ENCODE measurements at places on chromosomes 2 and 18. TPM values are rescaled to one million over a fixed set of nuclear protein-coding genes. Genes with fewer than 3 reads are reported as not detected.

- no peaks in the 10 kb centered on the region for H3K4me1 ChIP-seq
- DNase-seq, result no peak
- H3K27ac ChIP-seq, result no peak overlapping the region
- no peaks in the 10 kb centered on the region for H3K36me3 ChIP-seq
- H3K27me3 ChIP-seq, result peaks cover 2% of the 10 kb centered on the region
These were observed 262.0 kb upstream of the RASGRP3 start for GRCh38 chr2:33214436-33214835.

DNA sequence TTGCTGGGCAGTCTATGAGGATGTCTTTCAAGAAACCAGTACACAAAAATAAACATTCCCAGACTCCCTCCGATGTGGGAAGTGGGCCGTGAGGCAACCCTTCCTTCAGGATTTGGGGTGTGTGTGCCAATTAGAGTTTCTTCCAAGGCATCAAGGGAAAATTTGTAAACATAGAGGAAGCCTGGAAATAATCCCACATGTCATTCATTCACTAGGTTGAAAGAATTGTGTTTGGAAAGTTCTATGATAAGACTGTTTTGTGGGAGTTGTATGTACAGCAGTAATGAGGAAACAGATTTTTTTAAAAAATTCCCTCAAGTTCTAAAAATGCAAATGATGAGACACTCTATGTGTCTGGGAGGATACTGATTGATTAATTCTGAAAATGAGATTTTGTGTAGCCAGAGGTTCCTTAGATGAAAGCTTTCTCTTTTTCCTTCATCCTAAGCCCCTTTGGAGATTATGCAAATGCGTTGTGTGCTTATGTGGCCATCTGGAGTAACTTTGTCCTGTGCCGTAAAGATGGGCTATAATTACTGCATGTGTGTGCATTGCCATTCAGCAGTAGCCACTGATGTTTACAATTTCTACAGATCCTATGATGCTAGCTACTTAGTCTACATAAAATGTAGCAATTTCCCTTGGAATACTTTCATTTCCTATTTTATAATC, 107.8 kb upstream of the TPO start:
- no peak overlapping the region for H3K27ac ChIP-seq
- H3K27me3 ChIP-seq, result no peaks in the 10 kb centered on the region
- H3K36me3 ChIP-seq, result no peaks in the 10 kb centered on the region
- DNase-seq, result no peak
- no peak overlapping the region for H3K4me3 ChIP-seq
- no peaks in the 10 kb centered on the region for H3K4me1 ChIP-seq

DNA sequence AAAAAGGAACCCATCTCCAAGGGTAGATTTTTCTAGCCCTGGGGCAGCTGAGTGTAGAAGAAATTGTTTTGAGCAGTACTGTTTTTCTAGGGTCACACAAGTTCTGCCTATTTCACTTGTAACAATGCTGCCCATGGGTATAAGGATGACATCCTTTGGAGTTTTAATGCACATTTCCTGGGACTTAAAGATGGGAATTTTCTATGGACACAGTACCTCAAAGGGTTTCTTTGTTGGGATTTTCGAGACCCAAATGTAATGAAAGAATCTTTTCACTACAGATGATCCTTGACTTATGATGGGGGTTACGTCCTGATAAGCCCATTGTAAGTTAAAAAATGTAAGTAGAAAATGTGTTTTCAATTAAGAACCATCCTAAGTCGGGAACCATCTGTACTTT, 31.8 kb downstream of the CDC42EP3 start:
- H3K36me3 ChIP-seq, result peaks cover 3% of the 10 kb centered on the region
- peaks cover 23% of the 10 kb centered on the region for H3K4me1 ChIP-seq
- H3K27ac ChIP-seq, result no peak overlapping the region
- no peak overlapping the region for H3K4me3 ChIP-seq
- no peaks in the 10 kb centered on the region for H3K27me3 ChIP-seq

GRCh38 chr2:216540920-216541319, 42.3 kb downstream of the RPL37A start:
- no peaks in the 10 kb centered on the region for H3K36me3 ChIP-seq
- H3K27me3 ChIP-seq, result no peaks in the 10 kb centered on the region
- H3K27ac ChIP-seq, result no peak overlapping the region
- H3K4me3 ChIP-seq, result no peak overlapping the region
- H3K4me1 ChIP-seq, result peaks cover 13% of the 10 kb centered on the region
- DNase-seq, result no peak

DNA sequence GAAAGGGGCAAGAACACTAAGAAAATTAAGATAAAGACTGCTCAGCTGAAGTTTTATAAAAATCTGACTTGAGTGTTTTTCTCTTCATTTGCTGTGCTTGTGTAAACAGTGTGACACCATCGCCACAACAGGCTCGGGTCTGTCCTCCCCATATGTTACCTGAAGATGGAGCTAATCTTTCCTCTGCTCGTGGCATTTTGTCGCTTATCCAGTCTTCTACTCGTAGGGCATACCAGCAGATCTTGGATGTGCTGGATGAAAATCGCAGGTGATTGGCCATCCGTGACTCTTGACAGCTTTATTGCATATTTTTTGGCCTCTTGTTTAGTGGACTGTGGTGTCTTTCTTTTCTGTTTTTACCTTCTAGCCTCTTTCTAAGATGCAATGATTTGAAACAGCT, 22.1 kb downstream of the MFF start:
- no peak overlapping the region for H3K4me3 ChIP-seq
- no peak for DNase-seq
- H3K4me1 ChIP-seq, result no peaks in the 10 kb centered on the region
- no peaks in the 10 kb centered on the region for H3K27me3 ChIP-seq

GRCh38 chr2:45119855-45120254, 110.6 kb upstream of the SIX2 start:
- no peak overlapping the region for H3K27ac ChIP-seq
- no peaks in the 10 kb centered on the region for H3K4me1 ChIP-seq
- H3K4me3 ChIP-seq, result no peak overlapping the region

DNA sequence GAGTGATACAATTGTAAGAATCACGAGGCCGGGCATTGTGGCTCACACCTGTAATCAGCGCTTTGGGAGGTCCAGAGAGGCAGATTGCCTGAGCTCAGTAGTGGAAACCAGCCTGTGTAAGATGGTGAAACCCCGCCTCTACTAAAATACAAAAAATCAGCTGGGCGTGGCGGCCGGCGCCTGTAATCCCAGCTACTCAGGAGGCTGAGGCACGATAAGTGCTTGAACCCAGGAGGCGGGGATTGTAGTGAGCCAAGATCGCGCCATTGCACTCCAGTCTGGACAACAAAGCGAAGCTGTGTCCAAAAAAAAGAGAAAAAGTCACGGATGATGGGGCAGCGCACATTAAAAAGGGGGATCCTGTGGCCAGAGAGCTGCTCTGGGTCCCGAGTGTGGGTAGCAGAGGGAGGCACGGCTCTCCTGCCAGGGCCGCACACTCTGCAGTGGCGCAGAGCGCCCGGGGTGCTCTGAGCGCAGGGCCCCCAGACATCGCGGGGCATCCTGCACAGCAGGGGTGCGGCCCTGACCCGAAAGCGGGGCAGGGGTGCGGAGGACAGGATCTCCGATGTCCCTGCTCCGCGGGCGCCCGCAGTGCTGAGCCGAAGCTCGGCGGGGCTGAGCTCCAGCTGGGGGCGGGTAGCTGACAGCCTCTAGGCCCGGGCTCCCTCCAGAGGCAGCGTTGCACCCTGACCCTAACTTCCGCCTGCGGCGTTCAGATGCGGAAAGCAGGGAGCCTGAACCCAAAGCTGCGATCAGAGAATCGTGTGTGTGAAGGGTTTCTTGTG, 30.4 kb upstream of the RAB6D start:
- no peak for DNase-seq
- no peaks in the 10 kb centered on the region for H3K27me3 ChIP-seq
- no peak overlapping the region for H3K4me3 ChIP-seq
- H3K36me3 ChIP-seq, result no peaks in the 10 kb centered on the region

DNA sequence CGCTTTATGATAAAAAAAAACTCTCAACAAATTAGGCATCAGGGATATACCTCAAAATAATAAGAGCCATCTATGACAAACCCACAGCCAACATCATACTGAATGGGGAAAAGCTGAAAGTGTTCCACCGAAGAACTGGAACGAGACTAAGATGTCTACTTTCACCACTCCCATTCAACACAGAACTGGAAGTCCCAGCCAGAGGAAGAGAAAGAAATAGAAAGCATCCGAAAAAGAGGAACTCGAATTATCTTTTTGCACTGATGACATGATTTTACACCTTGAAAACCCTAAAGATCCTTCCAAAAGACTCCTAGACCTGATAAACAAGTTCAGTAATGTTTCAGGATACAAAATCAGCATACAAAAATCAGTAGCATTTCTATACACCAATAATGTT, 121.6 kb downstream of the ZRANB3 start:
- H3K4me1 ChIP-seq, result no peaks in the 10 kb centered on the region
- peak overlapping the region; percentile 24 for H3K4me3 ChIP-seq
- no peaks in the 10 kb centered on the region for H3K27me3 ChIP-seq
- no peak overlapping the region for H3K27ac ChIP-seq
- H3K36me3 ChIP-seq, result no peaks in the 10 kb centered on the region

DNA sequence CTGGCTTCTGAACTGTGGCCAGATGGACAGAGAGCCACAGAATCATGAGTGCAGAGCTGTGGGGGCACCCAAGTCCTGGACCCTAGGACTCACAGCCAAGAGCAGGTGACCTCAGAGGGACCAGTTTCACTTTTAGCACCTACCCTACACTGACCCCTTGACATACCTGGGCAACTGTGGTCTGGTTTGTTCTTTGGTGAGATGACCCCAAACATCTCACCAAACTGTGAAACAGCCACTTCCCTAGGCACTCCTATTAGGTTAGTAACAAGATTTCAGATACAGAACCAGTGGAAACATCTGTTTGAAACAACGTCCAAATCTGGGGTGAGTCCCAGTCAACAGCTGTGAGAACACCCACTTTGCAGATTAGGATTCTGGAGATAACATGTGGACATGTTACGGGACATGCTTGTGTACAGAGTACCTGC, 1.9 kb upstream of the ZFP36L2 start:
- H3K27ac ChIP-seq, result peak overlapping the region; percentile 89
- H3K4me3 ChIP-seq, result peak overlapping the region; percentile 84
- H3K36me3 ChIP-seq, result peaks cover 3% of the 10 kb centered on the region

DNA sequence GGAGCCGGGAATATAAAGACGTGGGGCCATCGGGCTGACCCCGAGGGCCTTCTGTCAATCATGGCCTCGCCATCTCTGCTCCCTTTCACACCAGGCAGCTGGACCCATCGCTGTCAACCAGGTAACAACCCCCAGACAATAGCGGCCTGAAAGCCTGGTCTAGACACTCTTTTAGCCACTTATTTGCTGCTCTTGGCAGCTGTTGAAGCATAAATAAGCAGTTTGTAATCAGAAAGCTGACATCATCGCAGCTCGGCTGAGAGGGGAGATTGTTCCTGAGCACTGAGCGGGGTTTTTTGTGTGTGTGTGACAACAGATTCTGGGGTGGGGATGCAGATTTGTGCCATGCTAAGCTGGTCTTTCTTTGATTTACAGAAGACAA, 423.6 kb upstream of the POU3F3 start:
- no peak for DNase-seq
- no peak overlapping the region for H3K27ac ChIP-seq
- H3K36me3 ChIP-seq, result no peaks in the 10 kb centered on the region
- H3K27me3 ChIP-seq, result no peaks in the 10 kb centered on the region
- no peak overlapping the region for H3K4me3 ChIP-seq

GRCh38 chr2:197889041-197889440, 84.6 kb downstream of the PLCL1 start:
- H3K27ac ChIP-seq, result peak overlapping the region; percentile 27
- peaks cover 4% of the 10 kb centered on the region for H3K4me1 ChIP-seq
- no peak overlapping the region for H3K4me3 ChIP-seq
- no peaks in the 10 kb centered on the region for H3K27me3 ChIP-seq

GRCh38 chr2:65212619-65213018, 15.0 kb upstream of the ACTR2 start:
- no peak overlapping the region for H3K4me3 ChIP-seq
- no peaks in the 10 kb centered on the region for H3K27me3 ChIP-seq
- H3K36me3 ChIP-seq, result no peaks in the 10 kb centered on the region
- H3K27ac ChIP-seq, result no peak overlapping the region
- no peak for DNase-seq

- H3K27ac ChIP-seq, result no peak overlapping the region
- no peaks in the 10 kb centered on the region for H3K4me1 ChIP-seq
- DNase-seq, result no peak
- no peaks in the 10 kb centered on the region for H3K36me3 ChIP-seq
These were observed 17.7 kb downstream of the ROCK2 start for GRCh38 chr2:11326677-11327211.

DNA sequence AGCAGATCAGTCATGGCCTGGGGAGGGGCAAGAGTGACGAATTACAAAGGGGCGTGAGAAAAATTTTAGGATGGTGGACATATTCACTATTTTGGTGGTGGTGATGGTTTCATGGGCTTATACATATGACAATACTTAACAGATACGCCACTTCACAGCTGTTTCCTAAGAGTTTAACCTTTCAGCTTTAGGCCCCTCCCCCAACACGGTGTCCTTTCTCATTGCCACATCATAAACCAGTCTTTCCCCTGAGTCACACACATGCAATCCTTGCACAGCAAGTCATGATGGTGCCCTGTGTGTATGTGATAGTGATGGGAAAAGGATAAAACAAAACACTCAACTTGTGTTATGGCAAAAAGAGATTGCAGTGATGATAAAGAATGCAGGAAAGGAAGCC, 47.6 kb upstream of the IL1R1 start:
- H3K4me1 ChIP-seq, result no peaks in the 10 kb centered on the region
- H3K27me3 ChIP-seq, result no peaks in the 10 kb centered on the region
- DNase-seq, result no peak

Gene TRIM43
- not detected for total RNA-seq

Gene RAMP1
- not detected for total RNA-seq

Gene IMPA2
- total RNA-seq, result 15.1 TPM

Gene SIX3
- total RNA-seq, result 0.26 TPM

Gene DNER
- not detected for total RNA-seq

Gene SPHKAP
- not detected for total RNA-seq

Gene ZBTB7C
- total RNA-seq, result not detected

Gene SLC9A4
- total RNA-seq, result 0.05 TPM

Gene GRP
- not detected for total RNA-seq

Gene PDE1A
- not detected for total RNA-seq

Gene VWC2L
- total RNA-seq, result not detected

Gene PID1
- not detected for total RNA-seq

Gene DARS1
- 102 TPM for total RNA-seq

Gene FBLN7
- total RNA-seq, result not detected

Data from GM12878 (cell line).